ENCODE measurements at places on chromosomes 12 and 14. TPM values are rescaled to one million over a fixed set of nuclear protein-coding genes. Genes with fewer than 3 reads are reported as not detected.

GRCh38 chr14:59871166-59871495 lies 555 bp upstream of the RTN1 start:
- no peak for DNase-seq

GRCh38 chr12:92080911-92081285 lies 64.7 kb downstream of the BTG1 start:
- DNase-seq: no peak

DNA sequence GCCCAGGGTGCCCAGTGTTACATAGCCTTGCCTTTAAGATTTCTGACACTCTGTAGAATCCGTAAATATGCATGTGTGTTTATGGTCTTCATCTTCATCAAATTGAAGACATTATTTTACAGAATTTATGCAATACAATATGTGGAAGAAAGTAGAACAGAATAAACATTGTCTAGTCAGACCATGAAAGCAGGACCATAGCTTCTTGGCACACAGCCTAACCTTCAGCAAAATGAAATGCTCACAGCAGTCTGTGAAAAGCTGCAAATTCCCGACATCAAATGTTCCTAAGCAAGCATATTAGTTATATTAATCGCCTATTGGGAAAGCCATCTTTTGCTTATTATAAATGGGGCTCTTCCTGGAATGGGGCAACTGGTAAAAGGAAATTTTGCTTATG lies 111.3 kb upstream of the GARIN2 start:
- peak; percentile 21 for DNase-seq

Gene PIANP
- 0.17 TPM for total RNA-seq

Gene KRT72
- not detected for total RNA-seq

Gene KRT82
- total RNA-seq: not detected
